ENCODE measurements at places on chromosomes 3 and 15.
A peak's percentile ranks its signal among the peaks of the same experiment; 100 is the strongest.

GRCh38 chr3:22922317-22922716 lies 280.8 kb upstream of the UBE2E2 start:
- DNase-seq = no peak

DNA sequence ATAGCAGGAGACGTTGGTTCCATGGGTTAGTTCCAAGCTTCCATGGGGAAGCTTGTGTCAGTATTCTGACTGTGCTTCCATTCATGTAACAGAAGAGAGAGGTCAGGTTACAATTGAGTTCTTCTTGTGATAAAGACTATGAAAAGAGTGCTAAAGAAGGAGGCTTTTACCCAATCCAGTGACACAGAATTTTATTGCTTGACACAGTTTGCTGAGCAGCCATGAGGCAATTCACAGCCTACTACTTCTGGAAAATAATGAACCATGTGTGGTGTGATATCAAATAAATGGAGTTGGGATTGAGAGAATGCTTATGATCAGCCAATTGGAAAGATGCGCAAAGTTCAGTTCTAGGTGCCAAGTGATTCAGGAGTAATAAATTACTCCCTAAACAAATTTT lies 233.4 kb downstream of the LSAMP start:
- DNase-seq = no peak

DNA sequence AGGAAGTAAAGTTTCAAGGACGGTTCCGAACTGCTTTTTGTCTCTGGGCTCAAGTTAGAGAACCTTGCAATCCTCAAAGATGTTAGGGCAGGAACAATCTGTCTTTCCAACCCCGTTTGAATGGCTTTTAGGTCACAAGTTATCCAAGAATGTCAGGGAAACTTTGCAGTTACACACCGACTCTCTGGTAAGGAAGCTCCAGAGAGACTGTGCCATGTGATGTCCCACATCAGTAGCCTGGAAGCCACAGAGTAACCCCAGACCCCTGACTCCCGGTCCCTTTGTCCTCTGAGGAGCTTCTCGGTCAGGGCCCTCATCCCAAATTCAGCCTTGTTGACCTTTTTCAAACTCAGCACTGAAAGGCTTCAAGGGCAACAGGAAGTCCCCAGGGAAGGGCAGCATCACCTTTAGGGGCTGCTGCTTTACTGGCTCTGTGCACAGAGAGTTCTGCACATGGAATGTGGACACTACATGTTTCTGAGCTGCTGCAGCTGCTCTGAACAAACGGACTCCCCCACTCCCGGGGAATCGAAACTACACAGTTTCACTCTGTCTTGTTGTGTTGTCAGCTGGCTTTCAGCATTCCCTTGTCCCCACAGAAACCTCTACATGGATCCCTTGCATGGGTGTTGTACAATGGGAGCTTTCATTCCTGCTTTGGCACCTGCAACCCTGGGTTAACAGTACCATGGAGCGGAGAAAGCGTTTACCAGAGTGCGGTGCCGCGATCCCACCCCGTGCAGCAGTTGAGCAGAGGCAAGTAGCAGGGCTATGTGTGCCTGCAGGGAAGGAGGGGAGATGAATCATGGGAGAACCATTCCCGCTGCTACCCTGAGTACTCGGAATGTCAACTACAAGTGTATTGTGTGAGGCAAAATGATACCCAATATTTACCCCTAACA lies 408.2 kb upstream of the THBS1 start:
- no peak for DNase-seq

DNA sequence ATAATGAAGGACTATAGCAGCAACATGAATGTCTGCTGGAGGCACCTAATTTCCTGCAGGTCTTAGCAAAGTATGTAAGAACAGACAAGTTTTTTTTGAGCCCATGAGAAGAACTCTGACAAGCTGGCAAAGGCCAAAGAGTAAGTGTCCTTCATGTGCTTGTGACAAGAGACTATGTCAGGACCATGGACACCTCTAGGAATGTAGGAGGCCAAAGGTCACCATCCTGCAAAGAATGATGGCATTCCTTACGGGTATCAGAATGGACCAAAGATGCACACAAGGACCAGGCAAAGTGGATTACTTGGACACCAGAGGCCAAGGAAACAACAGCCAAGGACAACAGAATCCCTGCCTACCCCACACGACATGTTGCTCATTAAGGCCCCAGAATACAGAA lies 858.5 kb upstream of the CFAP20DC start:
- no peak for DNase-seq

DNA sequence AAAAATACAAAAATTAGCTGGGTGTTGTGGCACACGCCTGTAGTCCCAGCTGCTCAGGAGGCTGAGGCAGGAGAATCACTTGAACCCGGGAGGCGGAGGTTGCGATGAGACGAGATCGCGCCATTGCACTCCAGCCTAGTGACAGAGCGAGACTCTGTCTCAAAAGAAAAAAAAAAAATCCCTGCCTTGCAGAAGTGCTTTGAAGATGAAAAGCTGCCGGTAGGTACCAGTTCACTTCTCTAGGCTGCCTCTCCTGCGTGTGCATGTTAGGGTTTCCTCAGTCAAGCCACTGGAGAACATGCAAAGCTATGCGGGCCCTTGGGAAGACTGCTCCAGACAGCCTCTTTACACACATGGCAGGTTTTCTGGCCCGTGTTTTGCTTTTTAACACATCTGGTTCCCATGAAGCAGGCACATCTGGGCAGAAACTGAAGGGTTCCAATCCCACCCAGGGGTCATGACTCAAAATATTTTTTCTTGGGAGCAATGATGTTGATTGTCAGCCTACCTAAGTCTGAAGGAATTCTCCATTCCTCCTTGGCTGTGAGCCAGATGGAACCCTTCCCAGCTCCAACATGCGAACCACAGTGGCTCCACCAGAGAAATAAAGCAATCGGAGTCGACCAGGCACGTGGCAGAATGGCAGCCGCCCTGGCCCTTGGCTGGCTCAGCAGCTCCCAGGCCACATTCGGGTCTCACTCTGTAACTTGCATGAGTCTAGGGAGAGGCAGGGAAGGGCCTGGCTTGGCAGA lies 29.6 kb downstream of the MGLL start:
- DNase-seq = no peak

GRCh38 chr15:95439922-95440376 lies 890.6 kb upstream of the NR2F2 start:
- no peak for DNase-seq

- DNase-seq = peak; percentile 59
Measured at GRCh38 chr15:52256366-52256765, 39.2 kb downstream of the MYO5C start.
